CD4-positive, alpha-beta memory T cell (primary cell): ENCODE measurements at places on chromosomes 1 and 21. TPM values are rescaled to one million over a fixed set of nuclear protein-coding genes. Genes with fewer than 3 reads are reported as not detected.
A peak's percentile ranks its signal among the peaks of the same experiment; 100 is the strongest.

DNA sequence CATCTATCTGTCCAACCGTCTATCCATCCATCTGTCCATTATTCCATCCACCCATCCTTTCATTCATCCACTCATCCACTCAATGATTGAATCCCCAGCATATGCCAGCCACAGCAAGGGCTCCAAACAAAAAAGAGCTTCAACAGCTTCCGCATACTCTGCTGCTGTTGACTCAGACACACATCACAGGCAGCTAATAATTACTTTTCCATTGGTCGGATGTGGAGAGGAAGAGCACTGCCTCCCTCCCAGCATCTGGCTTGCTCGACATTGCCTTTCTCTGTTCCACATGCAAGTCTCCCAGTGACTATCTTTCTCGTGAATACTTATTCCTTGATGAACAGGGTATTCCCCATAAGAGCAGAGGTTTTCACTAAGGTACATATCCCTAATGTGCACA lies 176.5 kb downstream of the HIVEP3 start:
- DNase-seq: no peak

- DNase-seq: peak; percentile 19
These were observed 1.0 kb upstream of the MCOLN2 start for GRCh38 chr1:84997667-84998600.

GRCh38 chr1:245094092-245094491 lies 60.7 kb upstream of the KIF26B start:
- no peak for DNase-seq

DNA sequence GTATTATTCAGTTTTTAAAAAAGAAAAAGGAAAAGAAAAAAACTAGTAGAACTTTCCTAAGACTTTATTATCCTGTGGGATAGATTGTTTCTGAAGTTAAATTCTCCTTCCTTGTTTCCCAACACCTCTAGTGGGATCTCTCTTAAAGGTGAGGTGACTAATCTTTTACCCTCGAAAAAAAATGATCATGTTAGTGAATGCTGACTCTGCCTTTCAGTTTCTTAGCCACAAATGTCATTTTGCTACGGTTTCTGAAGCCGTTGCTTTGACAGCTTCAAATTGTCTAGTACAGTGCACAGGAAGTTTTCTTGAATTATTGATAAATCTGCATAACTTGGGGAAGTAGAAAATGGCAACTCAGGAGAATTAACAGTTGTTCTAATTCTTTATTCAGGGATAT lies 13.0 kb upstream of the NEK7 start:
- no peak for DNase-seq

DNA sequence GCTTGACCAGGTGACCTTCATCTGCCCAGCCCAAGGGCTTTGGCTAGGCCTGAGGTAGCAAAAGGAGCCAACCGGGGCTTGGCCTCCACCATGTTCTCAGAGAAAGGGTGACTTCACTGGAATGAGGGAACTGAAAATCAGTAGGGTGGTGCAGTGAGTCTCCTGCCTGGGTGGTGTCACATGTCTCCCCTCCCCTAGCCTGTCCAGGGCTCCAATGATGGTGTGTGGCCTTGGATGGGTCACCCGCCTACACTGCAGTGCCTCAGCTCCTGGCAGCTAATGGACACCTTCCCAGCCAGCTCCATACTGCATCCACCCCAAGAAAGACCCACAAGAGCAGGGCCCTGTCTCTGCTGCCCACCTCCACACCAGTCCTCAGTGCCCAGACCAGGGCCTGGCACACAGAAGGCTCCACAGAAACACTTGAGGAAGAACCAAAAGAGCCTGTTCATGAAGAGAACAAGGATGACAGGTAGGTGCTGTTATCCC lies 678.7 kb downstream of the MATN1 start:
- DNase-seq: no peak

GRCh38 chr1:221637641-221638041 lies 104.2 kb downstream of the DUSP10 start:
- DNase-seq: no peak

- no peak for DNase-seq
These were observed 29.7 kb upstream of the RPL11 start for GRCh38 chr1:23661887-23662286.

DNA sequence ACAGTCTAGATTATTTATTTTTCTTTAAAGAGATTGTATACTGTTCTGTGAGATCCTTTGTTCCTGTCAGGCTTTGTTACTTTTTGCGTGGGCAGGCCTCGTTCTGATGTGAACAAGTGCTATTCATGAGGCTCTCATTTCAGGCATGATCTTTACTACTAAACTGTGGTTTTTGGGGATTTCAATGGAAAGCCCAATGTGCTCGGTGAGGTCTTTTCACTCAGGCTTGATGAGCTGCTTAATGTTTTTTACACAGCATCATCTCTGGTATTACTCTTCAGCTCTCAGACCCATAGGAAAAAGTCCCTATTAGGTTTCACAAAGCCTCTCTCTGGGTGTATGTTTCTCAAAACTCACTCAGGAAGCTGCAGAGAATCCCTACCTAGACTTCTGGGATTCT lies 419.4 kb downstream of the GPATCH2 start:
- DNase-seq: no peak

GRCh38 chr1:116807394-116808199 lies 53.4 kb downstream of the CD2 start:
- no peak for DNase-seq

- DNase-seq: no peak
These were observed 40.0 kb upstream of the CACNA1E start for GRCh38 chr1:181443231-181443853.

DNA sequence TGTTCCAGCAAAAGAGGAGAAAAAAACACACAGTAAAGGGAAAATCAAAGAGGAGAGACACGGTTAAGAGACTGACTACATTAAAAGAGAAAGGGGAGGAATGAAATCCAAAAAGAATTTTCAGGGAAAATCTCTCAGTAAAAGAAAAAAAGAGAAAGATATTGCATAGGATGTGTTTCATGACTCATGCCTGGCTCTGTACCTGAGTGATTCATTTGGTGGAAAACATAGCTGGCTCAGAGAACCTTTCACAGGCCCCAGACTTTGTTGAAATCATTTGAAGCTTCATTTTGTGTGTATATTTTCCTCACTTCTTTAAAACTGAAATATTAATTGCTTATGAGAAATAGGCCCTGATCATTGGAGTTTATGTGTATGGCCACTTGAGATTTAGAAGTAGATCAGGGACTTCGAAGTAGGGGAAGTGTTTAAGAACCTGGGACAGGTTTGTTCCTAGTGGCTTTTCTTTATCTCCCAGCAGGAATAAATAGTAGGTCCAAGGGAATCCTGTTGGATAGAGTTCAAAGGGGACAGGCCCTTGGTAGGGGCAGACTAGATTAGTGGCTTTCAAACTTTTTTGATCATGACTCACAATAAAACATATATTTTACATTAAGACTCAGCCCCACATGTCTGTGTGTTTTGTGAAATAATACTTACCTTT lies 239.1 kb upstream of the SGIP1 start:
- DNase-seq: no peak

- no peak for DNase-seq
These were observed 3.4 kb downstream of the SOAT1 start for GRCh38 chr1:179297105-179297378.

GRCh38 chr1:65104854-65105534 lies 43.0 kb upstream of the AK4 start:
- no peak for DNase-seq

DNA sequence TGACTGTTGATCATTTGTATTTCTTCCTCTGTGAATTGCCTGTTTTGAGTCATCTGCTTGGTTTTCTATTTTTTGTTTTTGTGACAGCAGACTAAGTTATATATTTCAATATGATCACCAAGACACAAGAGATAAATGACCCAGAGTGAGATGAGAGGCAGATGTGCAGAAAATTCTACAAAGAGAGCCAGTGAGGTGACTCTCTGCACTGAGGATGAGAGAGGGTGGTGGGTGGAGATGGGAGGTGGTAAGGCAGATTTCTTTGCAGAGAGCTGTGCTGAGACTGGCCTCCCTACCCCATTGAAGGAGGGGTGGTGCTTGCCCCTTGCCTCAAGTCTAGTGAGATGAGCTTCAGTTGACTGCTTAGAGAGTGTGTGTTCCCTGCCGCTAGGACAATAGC lies 17.6 kb upstream of the FCAMR start:
- no peak for DNase-seq

DNA sequence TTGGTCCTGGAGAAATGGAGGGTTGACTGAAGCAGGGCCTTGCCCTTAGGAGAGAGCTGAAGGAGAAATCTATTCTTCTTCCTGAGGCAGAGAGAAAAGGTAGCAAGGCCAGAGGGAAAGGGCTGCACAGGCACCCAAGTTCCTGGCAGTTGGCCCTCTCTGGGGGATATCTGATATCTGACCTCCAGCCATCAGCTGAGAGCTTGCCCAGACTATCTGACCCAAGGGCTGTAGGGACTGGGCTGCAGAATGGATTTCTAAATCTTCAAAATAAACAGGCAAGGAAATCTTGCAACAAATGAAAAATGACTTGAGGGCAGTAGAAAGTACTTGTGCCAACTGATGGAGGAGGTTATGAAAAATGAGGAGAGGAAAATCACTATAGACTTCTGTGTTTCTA lies 498 bp upstream of the CLCA2 start:
- DNase-seq: no peak

GRCh38 chr21:38825269-38825668 lies 19.5 kb downstream of the ETS2 start:
- DNase-seq: no peak

DNA sequence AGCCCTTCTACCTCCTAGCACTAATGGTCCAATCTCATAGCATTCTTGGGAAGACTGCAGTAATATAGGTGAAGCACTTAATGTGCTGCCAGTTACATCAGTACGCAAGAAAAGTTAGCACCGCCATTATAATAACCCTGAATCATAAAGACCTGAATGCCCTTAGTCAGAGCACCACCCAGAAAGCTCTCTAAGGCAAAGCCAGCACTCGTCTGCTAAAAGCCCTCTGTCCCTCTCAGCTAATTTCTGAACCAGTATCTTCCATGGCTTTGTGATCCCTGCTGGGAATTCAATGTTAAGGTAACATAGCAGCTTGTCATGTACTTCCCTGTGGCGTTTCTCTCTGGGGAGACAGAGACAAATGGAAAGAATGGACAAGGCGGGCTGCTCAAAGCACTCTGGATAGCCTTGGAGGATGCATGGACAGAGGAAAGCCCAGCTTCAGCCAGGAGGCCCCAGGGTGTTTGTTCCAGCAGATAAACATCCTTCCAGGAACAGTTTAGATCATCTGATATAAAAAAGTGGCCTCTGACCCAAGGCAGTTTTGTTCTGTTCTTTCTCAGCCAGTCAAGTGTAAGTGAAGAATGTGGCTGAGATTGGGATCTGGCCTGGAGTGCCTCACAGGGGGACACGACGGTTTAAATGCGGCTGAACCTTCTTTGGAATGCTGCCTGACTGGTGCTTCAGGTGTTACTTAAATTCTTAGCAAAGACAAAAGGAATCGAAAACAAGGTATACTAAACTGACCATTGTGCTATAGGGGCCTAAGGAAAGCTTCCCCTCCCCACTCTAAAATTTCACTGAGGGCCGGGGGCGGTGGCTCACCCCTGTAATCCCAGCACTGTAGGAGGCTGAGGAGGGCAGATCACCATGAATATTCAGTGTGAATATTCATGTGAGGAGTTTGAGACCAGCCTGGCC lies 58.1 kb upstream of the VTCN1 start:
- DNase-seq: no peak

GRCh38 chr1:26999440-26999987 lies 6.0 kb downstream of the TRNP1 start:
- no peak for DNase-seq

GRCh38 chr21:14050121-14050520 lies 160.6 kb downstream of the LIPI start:
- DNase-seq: no peak

- no peak for DNase-seq
These were observed 107.7 kb upstream of the TMPRSS2 start for GRCh38 chr21:41615613-41616012.

GRCh38 chr1:20645414-20645813 lies 12.2 kb downstream of the PINK1 start:
- no peak for DNase-seq

GRCh38 chr21:25831300-25831960 lies 96.7 kb downstream of the GABPA start:
- DNase-seq: no peak

- no peak for DNase-seq
These were observed 57.5 kb downstream of the HSD3B1 start for GRCh38 chr1:119564548-119564947.

GRCh38 chr1:35097224-35097623 lies 18.0 kb downstream of the ZMYM1 start:
- no peak for DNase-seq

DNA sequence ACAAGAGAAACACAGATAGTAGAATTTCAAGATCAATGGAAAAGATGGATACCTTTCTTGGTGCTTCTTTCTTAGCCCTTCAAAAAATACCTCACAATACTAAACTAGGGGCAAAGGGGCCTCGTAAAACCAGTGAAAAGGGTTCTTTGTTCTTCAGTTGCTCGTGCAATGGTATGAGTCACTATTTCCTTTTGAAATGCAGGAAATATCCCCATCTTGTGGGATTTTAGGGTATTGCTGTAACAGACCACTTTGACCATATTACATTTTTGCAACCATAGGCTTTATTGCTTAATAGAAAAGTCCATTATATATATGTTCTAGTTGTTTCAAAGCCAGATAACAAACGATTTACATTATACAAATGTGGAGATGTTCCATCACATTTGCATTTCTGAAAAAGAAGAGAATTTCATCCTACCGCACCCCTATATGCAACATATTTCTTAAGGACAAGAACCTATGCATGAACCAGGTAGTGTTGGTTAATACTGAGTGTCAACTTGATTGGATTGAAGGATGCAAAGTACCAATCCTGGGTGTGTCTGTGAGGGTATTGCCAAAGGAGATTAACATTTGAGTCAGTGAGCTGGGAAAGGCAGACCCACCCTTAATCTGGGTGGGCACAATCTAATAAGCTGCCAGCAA lies 88.6 kb upstream of the PKN2 start:
- peak; percentile 29 for DNase-seq

DNA sequence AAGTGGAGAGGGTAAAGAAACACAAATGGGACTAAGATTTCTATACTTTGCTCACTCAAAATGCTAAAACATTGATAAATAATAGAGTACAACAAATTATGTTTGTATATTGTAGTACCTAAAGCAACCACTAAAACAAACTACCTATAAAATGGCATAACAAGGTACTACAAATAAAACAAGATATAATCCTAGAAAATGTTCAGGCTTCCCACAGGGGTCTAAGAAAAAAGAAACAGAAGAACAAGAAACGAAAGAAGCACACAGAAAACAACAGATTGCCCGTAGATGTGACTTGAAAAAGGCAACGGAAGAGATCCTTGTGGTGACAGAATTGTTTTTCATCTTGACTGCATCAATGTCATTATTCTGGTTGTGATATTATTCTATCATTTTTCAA lies 63.3 kb upstream of the ADGRL4 start:
- DNase-seq: no peak

- DNase-seq: no peak
These were observed 3.9 kb upstream of the FAM78B start for GRCh38 chr1:166170726-166171125.

- no peak for DNase-seq
These were observed 6.7 kb downstream of the SLC19A1 start for GRCh38 chr21:45535341-45536081.

GRIK1 gene
- not detected for total RNA-seq

OR14K1 gene
- not detected for total RNA-seq

TTC13 gene
- 54.5 TPM for total RNA-seq

SPRR1B gene
- total RNA-seq: not detected

ATP5IF1 gene
- total RNA-seq: 111 TPM

GBP6 gene
- total RNA-seq: 0.23 TPM

FGR gene
- total RNA-seq: 2.9 TPM

C1orf115 gene
- 1.5 TPM for total RNA-seq

SLC25A34 gene
- 2.2 TPM for total RNA-seq

GFI1 gene
- total RNA-seq: 30.6 TPM

KRTAP15-1 gene
- total RNA-seq: not detected

C1QA gene
- total RNA-seq: 1.2 TPM

HOOK1 gene
- 19.2 TPM for total RNA-seq

CCDC30 gene
- total RNA-seq: 7.0 TPM

MTR gene
- total RNA-seq: 68.4 TPM

RCSD1 gene
- total RNA-seq: 129 TPM
